Esophagus muscularis mucosa (tissue), 4 donors: ENCODE measurements at places on chromosomes 16 and 17. TPM values are rescaled to one million over a fixed set of nuclear protein-coding genes. Genes with fewer than 3 reads are reported as not detected.

GRCh38 chr17:82871056-82871775 lies 31.4 kb upstream of the ZNF750 start:
- no peak for DNase-seq

- no peak for DNase-seq
Measured at GRCh38 chr17:49516180-49516579, 21.1 kb downstream of the NGFR start.

DNA sequence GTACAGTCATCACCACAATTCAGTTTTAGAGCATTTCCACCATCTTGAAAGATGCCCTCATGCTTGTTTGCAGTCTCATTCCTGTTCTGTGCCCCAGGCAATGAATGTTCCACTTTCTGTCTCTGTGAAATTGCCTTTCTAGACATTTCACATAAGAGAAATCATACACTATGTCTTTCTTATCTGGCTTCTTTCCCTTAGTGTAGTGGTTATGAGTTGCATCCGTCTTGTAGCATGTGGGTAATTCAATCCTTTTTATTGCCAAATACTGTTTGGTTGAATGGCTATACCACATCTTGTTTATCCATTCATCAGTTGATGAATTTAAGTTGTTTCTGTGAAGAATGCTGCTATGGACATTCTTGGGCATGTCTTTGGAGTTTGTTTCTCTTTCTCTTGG lies 132.5 kb upstream of the PLCG2 start:
- no peak for DNase-seq

GRCh38 chr17:57861000-57861789 lies 11.4 kb upstream of the MRPS23 start:
- DNase-seq = peak; percentile 94

GRCh38 chr16:9047689-9048301 lies 43.6 kb upstream of the HAPSTR1 start:
- peak; percentile 96 for DNase-seq

DNA sequence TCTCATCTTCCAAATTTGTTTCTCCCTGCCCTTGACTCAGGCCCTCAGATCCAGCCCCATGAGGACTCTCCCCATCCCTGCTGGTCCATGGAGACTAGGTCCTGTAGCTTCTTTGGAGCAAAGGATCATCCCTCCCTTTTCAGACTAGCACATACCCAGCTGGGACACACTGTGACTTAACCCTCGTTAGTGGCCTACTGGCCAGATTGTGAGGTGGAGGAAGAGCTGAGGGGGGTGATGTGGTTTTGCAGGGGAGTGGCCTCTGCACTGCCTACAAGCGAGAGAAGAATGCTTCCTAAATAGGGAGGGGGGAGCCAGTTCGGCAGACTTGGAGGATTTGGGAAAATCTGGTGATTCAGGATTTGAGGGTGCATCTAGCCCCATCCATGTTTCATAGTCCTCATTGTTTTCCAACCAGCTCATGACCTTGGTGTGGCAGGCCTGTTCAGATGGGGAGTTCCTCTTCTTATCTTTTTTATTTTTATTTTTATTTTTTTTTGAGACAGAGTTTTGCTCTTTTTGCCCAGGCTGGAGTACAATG lies 47.8 kb upstream of the SLC47A1 start:
- DNase-seq = no peak

DNA sequence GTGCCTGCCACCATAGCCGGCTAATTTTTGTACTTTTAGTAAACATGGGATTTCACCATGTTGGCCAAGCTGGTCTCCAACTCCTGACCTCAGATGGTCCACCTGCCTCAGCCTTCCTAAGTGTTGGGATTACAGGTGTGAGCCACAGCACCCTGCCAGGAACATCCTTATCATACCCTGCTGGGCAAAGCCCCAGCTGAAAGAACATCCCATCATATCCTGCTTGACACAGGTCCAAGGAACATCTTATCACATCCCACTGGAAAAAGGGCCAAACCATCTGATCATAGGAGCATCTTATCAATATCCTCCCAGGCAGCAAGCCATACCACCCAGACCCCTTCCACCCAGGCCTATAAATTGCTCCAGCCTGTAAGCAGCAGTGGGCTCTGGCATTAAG lies 1109.2 kb upstream of the CDH8 start:
- DNase-seq = no peak

Gene ABCA8
- 67.3 TPM for total RNA-seq

Gene TM4SF5
- not detected for total RNA-seq

Gene SLC38A10
- total RNA-seq = 85.1 TPM

Gene NETO2
- 2.5 TPM for total RNA-seq

Gene TMEM114
- not detected for total RNA-seq

Gene DOC2B
- 18.0 TPM for total RNA-seq

Gene UBN1
- 48.2 TPM for total RNA-seq
